Pons (tissue), 1 donor: ENCODE measurements at places on chromosomes 7 and 10.

DNA sequence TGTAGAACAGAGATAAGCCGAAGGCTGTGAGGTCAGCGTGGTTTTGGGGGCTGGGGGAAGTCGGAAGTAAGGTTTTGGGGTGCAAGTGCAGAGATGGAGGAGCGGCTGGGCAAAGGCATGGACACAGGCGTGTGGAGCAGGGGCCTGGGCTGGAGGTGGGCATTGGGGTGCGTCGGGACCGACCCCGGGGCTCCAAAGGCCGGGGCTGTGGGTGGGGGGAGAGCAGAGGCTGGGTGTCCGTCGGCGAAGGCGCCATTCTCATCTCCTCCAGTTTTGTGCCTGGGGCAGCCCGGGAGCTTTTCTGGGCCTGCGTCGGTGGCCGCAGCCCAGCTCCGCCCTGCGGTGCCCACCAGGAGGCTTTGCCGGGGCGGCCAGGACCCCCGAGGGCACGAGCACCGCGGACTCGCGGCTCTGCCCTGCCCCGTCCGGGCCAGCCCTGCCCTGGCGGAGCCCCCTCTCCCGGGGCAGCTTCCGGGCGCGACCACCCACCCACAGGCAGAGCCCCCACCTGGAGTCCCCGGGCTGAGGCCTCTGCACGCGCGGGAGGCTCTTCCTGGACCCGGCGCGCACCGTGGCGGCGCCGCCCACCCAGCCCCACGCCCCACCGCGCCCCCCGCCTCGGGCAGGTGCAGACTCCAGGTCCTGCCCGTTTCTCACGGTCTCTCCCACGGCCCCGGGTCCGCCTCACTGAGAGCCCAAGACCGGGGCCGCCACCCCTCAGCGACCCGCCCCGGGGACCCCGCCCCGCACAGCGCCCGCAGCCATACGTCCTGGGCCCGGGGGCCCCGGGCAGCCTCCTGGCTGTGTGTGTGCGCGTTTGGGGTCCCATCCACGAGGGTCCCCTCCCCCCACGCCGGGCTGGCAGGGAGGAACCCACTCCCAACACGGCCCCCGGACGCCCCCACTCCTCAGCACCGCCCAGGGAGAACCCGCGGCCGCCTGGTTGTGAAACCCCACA lies 7.7 kb upstream of the SCART1 start:
- DNase-seq = no peak

DNA sequence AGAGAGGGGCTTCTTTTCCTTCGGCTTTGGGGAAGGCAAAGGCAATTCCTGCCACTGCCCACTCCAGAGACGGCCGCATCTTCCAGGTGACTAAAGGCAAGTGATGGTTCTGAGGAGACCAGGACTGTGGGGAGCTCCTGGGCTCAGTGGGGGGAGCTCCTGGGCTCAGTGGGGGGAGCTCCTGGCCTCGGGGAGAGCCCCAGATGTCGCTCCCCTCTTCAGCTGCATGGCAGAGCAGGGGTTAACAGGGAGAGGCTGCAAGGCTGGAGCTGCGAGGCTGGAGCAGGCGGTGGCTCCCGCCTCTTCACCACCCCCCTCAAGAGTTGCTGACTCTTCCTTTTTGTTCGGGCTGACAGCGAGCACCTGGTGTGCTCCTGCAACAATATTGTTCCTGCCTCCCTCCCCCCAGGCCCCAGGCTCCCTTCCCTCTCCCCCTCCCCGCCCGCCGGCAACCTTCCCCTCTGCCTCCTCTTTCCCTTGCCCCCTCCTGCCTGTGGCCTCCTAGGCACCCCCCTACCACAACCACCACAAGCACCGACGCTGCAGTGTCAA lies 56.3 kb upstream of the LBX1 start:
- no peak for DNase-seq

DNA sequence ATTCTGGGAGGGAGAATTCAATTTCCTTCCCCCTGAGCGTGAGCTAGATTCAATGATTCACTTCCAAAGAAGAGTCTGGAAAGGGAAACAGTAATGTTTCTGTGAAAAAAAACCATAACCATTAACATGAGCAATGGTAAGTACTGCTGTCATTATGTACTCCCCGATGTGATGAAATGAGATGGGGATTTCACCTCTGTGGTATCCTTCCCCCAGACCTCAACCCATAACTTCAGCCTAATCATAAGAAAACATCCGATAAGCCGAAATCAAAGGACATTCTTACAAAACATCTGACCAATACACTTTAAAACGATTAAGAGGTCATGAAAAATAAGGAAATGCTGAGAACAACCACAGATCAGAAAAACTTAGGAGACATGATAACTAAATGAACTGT lies 27.2 kb downstream of the EZH2 start:
- DNase-seq = no peak

DNA sequence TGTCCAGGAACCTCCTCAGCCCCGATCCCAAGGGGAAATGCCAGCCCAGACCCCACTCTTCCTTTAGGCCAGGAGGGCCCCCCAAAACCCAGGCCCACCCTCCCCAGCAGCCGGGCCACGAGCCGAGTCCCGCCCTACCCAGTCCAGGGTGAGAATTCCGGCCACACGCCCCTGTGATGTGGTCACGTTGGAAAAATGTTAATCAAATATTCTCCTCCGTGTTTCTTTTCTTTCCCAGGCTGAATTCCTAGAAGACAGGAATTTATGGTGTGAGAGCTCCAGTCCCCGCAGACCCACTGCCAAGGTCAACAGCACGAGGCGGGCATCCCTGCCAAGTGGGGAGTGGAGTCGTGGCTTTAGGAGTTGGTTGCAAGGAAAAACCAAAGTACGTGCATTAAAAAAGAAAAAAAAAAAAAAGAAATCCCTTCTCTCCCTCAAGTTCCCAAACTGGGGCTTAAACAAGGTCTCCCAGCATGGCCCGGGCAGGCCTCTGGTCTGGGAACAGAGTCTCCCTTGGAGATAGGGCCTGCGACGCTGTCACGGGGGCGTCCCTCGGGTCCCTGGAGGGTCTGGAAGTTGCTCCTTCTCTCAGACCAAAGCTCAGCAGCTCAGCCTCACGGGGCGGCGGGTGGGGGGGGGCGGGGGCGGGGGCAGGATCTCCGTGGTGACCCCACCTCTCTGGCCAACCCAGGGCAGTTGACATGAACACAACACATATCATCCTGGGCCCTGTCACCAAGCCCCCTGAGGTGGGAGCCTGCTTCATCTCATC lies 28.1 kb upstream of the ELN start:
- DNase-seq = no peak

DNA sequence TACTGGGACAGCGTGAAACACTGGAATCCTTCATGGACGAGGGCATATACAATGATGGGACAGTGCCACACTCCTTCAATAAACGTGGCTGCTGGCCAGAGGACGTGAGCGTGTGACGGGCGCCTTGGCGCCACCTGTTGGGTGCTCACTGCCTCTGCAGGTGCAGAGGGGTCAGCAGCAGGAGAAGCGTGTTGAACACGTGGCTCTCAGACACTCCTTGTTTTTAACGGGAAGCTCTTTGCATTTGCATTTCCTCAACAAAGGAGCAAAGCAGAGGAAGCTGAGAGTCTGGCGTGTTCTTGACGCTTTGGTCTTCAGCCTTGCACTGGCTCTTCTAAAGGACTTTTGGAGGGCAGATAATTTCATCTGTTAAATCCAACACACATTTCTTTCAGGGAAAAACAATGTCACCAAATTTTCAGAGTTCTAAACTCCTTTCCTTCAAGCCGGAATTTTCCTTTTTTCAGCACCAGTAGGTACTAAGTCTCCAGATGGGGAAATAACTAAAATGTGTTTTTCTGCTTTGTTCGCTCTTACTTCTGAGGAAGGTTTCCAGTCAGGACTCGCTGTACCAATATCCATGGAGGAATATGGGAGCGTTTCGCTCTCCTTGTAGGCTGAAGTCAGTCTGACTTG lies 2.9 kb upstream of the GET4 start:
- peak; percentile 94 for DNase-seq

GRCh38 chr10:6203331-6204062 lies 765 bp downstream of the PFKFB3 start:
- DNase-seq = no peak

DNA sequence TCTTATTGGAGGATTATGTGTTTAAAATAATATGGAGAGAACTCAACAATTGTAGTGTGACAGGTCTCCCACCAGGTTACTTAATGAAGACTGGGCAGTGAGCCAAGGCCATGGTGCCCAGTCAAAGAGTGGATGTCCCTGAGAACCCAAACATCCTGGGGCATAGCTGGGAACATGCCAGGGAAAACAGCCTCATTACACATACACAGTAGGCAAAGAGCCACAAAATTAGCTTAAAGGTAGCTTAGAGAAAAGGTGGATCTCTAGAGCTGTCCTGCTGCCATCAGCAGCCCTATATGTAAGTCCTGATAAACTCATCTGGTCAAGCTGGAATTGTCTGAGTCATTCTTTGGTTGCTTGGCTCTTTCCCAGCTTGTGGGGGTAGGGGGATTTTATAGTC lies 287.8 kb downstream of the PHF14 start:
- DNase-seq = no peak

- no peak for DNase-seq
These were observed 154.9 kb downstream of the GLI3 start for GRCh38 chr7:42082144-42082543.

DNA sequence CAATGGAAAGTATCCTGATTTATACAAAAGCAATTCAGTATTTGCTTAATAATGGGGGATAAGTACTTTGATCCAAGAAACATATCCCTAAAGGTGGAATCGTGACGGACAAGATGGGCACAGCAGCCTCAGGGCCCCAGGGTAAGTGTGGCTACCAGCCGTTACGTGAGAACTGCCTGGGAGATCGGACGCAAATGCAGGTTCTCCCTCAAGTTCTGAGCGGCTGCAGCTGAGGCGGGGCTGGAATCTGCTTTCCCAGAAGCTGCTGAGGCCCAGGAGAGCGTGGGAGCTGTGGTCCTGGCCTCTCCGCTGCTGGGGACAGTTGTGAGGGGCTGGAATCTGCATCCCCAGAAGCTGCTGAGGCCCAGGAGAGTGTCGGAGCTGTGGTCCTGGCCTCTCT lies 13.5 kb downstream of the FOXL3 start:
- DNase-seq = no peak

- DNase-seq = no peak
These were observed 93.7 kb upstream of the RPA3 start for GRCh38 chr7:7812112-7812511.

DNA sequence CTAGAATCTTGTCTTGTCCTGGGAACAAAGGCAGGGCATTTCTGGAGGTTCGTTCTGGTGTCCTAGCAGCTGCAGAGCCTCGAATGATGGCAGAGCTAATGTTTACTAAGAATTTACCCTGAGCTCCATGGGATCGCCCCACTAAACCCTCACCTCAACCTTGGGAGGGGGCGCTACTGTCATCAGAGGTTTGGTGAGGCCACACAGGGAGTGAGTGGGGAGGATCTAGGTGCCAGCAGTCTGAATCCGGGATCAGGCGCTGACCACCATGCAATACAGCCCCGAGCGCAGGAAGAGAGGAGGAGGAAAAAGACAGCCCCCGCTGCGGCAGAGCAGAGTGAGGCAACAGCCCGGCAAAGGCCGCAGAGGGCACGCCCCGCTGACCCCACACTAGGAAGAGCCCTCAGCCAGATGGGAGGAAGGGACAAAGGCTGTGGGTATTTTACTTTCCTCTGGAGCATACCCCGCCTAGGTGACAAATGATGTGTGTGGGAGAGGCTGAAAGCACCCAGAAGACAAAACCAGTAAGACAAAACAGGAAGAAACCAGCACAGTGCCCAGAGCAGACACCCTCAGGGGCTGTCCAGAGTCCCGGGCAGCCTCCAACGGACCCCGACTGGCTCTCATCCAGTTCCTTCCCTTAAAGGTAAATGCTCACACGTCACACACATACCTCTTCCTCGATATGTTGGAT lies 103.5 kb downstream of the FAM53B start:
- no peak for DNase-seq

DNA sequence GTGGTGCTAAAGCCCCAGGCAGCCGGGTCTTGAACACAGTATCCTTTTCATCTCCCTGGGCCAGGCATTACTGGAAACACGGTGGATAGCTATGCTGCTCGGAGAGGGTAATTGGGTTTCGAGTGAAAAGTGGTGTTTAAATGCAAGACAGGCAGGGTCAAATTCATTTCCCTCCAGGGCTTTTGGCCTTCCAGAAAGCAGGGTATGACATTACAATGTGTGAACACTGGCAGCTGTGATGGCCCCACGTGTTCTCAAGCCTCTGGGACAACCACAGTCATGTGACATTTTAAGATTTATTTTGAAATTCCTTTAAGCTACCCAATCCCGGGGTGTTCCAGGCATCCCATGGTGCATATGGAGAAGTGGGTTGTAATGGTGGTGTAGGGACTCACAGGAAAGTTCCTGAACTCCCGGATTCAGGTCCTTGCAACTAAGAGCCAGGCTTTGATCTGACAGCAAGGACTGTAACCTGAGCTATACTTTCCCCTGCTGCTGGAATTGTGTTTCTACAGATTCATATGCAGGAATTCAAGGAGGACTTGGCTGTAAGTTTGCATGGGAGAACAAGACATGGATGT lies 46.8 kb downstream of the INSYN2A start:
- DNase-seq = no peak

DNA sequence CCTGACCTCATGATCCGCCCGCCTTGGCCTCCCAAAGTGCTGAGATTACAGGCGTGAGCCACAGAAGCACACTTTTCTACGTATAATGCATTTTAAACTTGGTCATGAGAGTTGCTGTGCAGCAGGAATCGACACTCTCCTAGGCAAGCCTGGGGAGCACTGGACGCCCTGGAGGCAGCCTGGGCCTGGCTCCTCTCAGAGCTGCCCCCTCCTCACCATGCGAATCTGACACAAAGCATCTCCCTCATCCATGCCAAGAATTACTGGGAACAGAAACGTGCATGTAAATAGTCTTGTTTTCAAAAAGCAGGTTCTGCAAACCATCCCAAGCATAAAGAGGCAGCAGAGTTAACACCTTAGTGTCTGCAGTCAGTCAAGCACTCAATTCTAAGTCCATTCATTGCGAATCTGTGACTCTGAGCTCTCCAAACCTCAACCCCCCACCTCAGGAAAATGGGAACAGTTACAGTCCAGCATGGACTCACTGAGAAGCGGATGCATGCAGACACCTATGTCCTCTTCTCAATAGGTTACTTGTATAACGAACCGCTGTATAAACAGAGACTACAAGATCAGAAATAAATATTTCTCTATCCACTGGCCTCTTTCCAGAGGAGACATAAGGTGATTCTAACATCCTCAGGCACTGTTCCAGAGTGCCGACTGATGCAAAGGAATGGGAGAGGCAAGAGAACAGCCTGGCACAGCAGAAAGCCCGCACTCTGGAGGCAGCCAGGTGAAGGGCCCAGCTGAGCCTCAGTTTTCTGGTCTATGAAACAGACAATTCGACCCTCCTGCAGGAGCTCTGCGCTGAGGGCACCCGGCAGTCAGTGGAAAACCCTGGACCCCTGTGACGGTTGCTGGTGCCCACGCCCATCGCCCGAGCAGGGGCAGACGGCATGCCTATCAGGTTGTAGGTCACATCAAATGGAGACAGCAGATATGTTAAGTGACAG lies 68.9 kb downstream of the MAD1L1 start:
- no peak for DNase-seq

DNA sequence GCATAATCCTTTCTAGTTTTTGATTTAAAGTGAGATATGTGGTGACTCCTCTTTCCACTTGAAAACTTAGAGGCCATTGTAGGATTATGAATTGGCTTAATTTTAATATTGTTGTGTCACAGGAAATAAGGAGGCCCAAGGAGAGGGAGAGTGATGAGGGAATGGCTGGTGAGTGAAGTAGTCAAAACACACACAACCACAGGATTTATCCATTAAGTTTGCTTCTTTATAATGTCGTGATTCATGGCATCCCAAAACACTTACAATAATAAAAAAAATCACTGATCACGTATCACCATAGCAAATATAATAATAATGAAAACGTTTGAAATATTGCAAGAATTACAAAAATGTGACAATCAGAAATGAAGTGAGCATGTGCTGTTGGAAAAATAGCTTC lies 1215.5 kb upstream of the LRRTM3 start:
- DNase-seq = no peak
